Stimulated activated naive CD8-positive, alpha-beta T cell treated with anti-CD3 and anti-CD28 coated beads, Interleukin-15, amount 100 ng/mL, for 72 hours (primary cell): ENCODE measurements at places on chromosomes 13 and 19.
A peak's percentile ranks its signal among the peaks of the same experiment; 100 is the strongest.

GRCh38 chr13:66617786-66618185 is 612.4 kb downstream of the PCDH9 start:
- no peak for DNase-seq

DNA sequence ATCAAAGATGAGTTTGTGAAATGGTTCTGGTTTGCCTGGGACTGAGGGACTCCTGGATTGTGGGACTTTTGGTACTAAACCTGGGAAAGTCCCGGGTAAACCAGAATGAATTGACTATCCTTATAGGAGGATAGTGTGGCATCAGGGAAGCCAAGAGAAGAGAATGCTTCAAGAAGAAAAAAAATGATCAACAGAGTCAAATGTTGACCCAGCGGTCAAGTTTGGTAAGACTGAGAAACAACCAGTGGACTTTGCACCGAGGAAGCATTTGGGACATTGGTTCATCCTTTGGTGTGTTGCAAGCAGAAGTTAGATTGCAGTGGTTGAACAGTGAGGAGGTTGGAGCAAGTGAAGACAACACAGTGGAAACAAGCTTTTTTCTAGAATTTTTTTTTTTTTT is 33.5 kb downstream of the CLEC17A start:
- DNase-seq: no peak

- DNase-seq: no peak
These were observed 28.7 kb upstream of the EPHX3 start for GRCh38 chr19:15260939-15261338.

DNA sequence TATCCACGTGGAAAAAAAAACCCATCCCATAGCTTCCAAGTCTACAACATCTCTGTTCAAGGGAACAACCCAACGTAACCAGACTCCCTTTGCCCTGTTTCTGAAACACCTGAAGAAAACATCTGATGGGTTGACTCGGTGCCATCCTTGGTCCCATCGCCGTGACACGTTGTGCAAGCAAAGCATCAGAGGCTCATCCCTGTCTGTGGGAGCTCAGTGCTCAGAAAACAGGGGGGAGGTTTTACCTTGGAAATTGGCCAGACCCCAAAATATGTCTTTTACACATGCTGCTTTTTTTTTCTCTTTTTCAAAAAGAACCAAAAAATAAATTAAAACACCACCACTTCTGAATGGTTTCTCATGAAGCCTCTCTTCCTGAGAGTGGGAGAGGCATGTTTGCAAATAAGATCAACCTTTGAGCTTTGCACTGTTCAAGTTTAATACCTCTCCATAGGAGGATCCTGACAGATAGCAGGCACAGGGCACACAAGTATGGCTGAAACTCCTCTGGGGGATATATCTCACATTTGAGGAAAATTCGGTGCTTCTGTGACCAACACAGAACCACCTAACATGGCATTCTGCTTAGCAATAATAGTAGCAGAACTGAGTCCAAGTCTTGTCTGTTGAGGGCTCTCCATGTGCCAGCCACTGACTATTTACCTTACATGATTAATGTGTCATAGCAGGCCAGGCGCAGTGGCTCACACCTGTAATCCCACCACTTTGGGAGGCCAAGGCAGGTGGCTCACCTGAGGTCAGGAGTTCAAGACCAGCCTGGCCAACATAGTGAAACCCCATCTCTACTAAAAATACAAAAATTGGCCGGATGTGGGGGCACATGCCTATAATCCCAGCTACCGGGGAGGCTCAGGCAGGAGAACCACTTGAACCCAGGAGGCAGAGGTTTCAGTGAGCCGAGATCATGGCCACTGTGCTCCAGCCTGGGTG is 7.0 kb upstream of the PVR start:
- DNase-seq: no peak

DNA sequence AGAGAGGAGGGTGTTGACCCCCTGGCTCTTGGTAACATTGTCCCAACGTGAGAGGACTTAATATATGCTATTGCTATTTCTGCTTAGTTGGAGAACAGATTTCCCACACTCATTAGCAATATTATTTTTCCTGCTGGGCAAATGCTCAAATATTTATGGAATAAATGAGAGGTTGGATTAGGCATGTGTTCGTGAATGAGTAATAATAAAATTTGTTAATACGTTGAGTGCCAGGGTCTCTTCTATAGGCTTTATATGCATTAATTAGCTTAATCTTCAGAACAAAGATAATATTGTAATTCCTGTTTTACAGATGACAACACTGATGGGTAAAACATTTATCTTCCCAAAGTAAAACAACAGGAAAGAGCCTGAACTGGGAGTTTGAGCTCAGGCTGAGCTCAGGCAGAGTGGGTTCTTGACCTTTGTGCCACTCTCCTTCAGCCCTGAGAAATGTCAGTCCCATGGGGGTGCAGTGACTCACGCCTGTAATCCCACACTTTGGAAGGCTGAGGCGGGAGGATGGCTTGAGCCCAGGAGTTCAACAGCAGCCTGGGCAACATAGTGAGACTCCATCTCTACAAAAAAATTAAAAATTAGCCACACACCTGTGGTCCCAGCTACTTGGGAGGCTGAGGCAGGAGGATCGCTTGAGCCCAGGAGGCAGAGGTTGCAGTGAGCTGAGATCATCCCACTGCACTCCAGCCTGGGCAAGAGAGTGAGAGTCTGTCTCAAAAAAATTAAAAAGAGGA is 1.2 kb downstream of the ZNF233 start:
- DNase-seq: no peak

DNA sequence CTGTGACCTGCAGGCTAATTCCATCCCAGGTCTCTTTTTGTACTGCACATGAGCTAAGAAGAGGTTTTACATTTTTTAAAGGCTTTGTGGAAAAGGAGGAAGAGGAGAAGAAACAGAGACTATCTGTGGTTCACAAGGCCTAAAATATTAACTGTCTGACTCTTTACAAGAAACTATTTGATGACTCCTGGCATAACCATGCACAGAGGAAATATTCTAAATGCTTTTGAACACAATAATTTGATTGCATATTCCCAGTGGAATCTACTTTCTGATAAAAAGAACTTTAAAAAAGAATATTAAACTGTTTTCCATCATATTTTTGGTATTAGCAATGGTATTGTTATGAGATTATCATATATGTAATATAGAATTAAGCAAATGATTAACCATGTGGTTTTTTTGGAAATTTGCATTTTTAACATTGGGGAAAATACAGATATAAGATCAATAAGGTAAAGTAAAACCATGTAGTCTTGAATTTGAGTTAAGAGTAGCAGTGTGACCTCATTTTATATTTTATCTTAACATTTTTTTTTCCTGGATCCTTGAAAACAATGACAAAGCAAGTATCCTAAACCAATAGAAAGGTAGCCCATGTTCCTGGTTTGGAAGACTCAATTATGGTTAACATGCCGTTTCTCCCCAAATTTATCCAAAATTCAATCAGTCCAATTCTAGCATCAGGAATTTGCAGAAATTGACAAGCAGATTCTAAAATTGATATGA is 251.0 kb downstream of the UQCRFS1 start:
- DNase-seq: no peak

DNA sequence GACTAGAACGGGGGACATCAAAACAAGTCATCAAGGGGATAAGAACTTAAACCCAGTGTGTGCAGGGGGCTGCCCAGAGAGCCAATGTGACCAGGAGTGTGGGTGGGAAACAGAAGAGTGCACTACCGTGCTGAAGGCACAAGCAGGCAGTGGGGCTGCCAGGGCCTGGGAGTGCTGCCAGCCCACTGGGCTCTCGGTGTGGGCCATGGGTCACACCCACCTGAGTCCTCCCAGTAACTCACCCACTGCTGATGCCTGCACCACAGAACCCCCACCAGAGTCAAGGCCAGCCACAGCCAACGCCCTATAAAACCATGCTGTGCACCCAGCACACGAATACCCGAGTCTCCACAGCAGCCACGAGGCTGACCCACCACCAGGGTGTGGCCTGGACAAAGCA is 8.5 kb downstream of the MED26 start:
- no peak for DNase-seq

DNA sequence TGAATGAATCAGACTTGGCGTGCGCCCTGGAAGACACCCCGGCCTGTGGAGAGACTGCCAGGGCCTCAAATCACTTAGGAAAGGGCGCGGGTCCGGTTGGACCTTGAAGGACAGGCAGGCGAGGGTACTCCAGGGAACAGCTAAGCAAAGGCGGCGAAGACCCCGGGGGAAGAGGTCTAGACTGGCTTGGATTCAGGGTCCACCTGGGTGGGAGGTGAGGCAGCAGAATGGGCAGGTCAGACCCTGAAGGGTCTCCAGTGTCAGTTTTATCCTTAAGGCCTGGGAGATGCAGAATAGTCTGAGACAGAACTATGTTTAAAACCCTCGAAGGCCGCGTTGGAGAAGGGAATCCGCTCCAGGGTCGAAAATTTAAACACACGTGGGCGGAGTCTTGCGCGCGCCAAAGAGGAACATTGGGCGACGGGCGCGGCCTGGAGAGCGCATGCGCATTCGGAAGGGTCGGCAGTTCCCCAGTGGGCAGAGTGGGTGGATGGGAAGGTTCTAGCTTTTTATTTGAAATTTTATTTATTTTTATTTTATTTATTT is 567 bp upstream of the SMG9 start:
- DNase-seq: peak; percentile 84

DNA sequence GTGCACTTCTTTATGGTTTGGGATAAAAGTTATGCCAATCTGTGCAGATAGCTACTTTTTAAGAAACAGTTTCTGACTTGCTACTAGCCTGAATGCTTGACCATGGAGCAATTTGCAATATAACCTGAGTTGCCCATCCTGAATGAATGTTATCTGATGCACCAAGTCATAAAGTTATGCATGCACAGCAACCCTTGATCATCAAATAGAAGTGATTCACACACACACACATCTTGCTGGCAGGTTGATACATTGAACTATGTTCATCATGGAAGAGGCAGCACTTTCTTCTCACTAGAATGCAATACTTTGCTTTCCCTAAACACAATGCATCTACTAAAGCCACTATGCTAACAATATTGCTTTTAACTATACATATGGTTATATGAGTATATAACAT is 311.5 kb downstream of the RFC3 start:
- no peak for DNase-seq

- peak; percentile 41 for DNase-seq
These were observed 14.7 kb downstream of the UBAC2 start for GRCh38 chr13:99215184-99215830.

DNA sequence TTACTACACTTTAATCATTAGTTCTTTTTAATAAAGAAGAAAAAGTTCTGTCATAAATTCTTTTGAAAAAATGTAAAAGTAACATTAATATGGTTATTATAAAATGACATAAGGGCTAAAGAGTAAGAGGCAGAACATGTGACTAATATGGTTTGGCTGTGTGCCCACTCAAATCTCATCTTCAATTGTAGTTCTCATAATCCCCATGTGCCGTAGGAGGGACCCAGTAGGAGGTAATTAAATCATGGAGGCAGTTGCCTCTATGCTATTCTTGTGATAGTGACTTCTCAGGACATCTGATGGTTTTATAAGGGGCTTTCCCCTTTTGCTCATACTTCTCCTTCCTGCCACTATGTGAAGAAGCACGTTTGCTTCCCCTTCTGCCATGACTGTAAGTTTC is 104.5 kb downstream of the UGGT2 start:
- no peak for DNase-seq

DNA sequence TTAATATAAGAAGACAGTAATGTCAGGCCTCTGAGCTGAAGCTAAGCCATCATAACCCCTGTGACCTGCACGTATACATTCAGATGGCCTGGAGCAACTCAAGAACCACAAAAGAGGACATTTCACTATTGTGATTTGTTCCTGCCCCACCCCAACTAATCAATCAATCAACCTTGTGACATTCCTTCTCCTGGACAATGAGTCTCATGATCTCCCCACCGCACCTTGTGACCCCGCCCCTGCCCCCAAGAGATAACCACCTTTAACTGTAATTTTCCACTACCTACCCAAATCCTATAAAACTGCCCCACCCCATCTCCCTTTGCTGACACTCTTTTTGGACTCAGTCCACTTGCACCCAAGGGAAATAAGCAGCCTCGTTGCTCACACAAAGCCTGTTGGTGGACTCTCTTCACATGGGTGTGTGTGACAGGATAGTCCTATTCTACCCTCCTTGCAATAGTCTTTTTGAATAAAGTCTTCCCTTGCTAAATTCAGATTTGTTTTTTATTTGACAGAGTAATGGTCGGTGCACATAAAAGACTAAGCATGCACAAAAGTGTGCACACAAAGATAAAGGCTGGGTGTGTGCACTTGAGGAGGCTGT is 14.0 kb downstream of the CD70 start:
- DNase-seq: no peak

GRCh38 chr19:5260381-5260967 is 80.1 kb downstream of the PTPRS start:
- DNase-seq: no peak

- no peak for DNase-seq
These were observed 433.3 kb upstream of the SLITRK1 start for GRCh38 chr13:84315527-84315926.

DNA sequence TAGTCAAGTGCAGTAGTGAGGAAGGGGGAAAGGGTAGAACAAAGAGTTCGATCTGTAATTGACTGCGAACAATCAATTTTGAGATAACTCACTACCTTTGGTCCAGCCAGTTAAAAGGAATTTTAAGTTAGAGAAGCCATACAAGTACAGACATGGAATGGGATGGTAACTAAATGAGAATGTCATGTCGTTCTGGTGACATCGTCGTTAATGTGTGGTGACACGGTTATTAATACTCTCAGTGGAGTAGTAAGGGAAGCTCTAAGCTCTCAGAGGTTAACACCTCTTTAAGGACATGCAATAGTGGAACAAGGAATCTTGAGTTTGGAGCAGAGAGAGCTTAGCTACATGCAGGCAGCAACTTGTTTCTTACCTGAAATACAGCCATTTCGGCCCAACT is 154.9 kb upstream of the KLF12 start:
- no peak for DNase-seq

- no peak for DNase-seq
These were observed 11.3 kb upstream of the BTBD2 start for GRCh38 chr19:2026770-2027169.

DNA sequence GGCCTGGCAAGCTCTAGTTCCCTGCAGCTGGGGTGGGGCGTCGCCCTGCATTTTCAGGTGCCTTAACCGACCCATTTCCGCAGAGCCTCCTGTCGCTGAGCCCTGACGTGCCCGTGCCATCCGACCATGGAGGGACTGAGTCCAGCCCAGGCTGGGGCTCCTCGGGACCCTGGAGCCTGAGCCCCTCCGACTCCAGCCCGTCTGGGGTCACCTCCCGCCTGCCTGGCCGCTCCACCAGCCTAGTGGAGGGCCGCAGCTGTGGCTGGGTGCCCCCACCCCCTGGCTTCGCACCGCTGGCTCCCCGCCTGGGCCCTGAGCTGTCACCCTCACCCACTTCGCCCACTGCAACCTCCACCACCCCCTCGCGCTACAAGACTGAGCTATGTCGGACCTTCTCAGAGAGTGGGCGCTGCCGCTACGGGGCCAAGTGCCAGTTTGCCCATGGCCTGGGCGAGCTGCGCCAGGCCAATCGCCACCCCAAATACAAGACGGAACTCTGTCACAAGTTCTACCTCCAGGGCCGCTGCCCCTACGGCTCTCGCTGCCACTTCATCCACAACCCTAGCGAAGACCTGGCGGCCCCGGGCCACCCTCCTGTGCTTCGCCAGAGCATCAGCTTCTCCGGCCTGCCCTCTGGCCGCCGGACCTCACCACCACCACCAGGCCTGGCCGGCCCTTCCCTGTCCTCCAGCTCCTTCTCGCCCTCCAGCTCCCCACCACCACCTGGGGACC is 1.2 kb downstream of the ZFP36 start:
- peak; percentile 78 for DNase-seq

- DNase-seq: no peak
These were observed 3.5 kb downstream of the KCTD15 start for GRCh38 chr19:33800012-33800680.
